ENCODE measurements at places on chromosomes 2 and 18.

GRCh38 chr2:160433466-160434140, 60.0 kb downstream of the RBMS1 start:
- no peak for DNase-seq

GRCh38 chr2:70534183-70534836, 19.3 kb downstream of the TGFA start:
- no peak for DNase-seq

DNA sequence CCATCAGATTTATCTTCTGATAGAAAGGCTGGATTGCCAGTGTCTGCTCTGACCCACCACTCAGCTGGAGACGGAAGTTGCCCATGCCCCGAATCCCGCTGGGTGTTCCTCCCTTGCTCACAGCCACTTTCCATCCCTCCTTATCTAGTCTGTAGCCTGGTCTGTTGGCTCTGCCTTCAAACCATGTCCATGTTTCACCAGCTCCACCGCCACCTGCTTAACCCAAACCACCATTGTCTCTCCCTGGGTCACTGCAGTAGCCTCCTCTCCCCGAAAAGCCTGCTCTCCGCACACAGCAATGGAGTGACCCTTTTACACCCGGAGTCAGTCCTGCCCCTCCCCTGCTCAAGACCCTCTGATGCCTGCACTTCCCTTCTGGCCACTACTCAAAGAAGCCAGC, 60.4 kb downstream of the GLI2 start:
- no peak for DNase-seq

DNA sequence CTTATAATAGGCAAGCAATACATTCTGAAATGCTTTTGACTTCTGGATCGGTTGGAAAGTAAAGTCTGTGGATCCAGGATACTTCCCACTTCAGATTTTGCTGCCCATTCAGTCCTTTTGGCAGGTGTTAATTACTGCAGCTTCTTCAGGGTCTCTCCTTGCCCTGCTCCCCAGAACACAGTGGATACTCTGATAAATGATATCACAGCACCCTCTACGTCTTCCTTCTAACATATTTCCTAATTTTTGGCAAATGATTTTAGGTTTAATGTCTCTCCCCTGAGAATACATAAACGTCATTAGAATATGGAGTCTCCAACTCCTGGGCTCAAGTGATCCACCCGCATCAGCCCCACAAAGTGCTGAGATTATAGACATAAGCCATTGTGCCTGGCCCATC, 249.8 kb downstream of the NYAP2 start:
- no peak for DNase-seq

- DNase-seq, result no peak
These were observed 13.3 kb upstream of the GALM start for GRCh38 chr2:38652431-38653273.

DNA sequence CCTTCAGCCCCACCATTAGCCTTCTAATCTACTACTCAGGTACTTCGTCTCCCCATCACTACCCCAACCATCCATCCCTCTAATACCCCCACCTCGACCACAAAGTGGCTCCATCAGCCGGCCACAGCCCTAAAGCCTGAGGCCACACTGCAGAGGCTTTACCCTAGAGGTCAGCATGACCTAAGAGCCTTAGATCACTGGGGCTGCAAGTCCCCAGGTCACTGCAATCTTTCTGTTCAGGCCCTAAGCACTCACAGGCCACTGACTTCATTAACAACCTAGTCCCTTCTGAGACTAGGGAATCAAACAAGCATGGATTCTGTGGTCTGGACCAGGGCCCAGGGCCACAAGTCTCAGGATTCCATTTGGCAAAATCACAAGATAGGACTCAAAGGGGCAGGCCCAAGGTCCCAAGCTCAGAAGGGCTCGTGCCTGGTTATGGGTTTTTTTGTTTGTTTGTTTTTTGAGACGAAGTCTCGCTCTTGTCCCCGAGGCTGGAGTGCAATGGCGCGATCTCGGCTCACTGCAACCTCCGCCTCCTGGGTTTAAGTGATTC, 37.0 kb upstream of the PKDCC start:
- DNase-seq, result no peak

GRCh38 chr2:128841803-128842202, 523.1 kb upstream of the HS6ST1 start:
- DNase-seq, result no peak

- DNase-seq, result no peak
These were observed 40.3 kb downstream of the RRM2 start for GRCh38 chr2:10162586-10163497.

GRCh38 chr2:6073191-6074088, 381.3 kb downstream of the SOX11 start:
- no peak for DNase-seq

GRCh38 chr2:36567711-36568408, 30.1 kb downstream of the FEZ2 start:
- DNase-seq, result no peak

Data from stimulated activated CD4-positive, alpha-beta T cell treated with anti-CD3 and anti-CD28 coated beads, TNF-alpha, amount 100 ng/mL, for 24 hours (primary cell).